ENCODE measurements at places on chromosomes 3 and 15. TPM values are rescaled to one million over a fixed set of nuclear protein-coding genes. Genes with fewer than 3 reads are reported as not detected.

HTR3C gene
- total RNA-seq = not detected

MYNN gene
- 25.6 TPM for total RNA-seq

PROK2 gene
- not detected for total RNA-seq

ATP8B4 gene
- 16.6 TPM for total RNA-seq

AP3B2 gene
- total RNA-seq = 1.6 TPM

TMEM108 gene
- total RNA-seq = not detected

KLF13 gene
- 63.1 TPM for total RNA-seq

All from hair follicle dermal papilla cell (primary cell).